Astrocyte of the hippocampus (primary cell): ENCODE measurements at places on chromosomes 13 and 19.

DNA sequence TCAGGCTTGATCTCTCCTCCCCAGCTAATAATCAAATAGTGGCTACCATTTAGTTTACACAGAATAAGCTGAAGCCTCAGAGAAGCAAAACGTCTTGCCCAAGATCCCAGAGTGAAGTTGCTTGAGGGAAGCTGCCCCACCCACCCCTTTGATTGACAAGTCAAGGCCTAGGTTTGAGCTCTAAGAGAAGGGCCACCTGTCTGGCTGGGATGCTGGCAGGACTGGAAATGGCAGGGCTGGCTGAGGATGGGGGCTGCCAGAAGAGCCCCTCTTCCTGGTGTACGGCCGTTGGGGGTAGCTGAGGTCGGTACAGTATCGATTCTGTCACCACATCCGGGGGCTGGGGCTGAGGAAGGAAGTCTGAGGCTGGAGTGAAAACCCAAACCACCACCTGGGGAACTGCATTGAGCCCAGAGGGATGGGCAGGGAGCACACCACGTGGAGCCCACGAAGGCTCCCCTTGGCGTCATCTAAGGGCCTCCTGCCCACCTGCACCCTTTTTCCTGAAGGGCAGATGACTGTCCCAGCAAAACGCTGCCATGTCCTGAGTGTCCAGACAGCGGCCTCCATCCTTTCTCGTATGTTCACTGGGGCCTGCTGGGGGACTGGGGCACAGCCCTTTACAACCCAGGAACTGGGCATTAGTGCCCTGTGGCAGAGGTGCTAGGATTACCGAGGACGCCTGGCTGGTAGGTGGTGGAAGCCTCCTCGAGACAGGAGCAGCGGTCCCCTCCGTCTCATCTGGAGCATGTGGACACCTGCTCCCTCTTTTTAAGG, 1.4 kb upstream of the PRKD2 start:
- DNase-seq = no peak

GRCh38 chr13:46207828-46208227, 3.9 kb upstream of the LRRC63 start:
- DNase-seq = no peak

DNA sequence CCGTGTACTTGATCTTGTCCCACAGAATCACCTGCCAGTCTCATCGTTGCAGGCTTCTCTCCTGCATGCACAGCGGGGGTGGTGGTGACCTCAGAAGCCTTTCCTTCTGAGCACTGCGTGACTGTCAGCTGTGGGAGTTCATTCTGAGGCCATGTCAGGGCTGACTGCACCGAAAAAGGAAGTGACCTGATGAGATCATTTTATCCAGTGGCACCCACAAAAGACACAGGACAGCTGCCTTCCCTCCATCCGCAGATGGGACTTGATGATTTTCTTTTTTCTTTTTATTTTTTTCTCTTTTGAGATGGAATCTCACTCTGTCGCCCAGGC, 89.7 kb downstream of the RAB20 start:
- DNase-seq = no peak

DNA sequence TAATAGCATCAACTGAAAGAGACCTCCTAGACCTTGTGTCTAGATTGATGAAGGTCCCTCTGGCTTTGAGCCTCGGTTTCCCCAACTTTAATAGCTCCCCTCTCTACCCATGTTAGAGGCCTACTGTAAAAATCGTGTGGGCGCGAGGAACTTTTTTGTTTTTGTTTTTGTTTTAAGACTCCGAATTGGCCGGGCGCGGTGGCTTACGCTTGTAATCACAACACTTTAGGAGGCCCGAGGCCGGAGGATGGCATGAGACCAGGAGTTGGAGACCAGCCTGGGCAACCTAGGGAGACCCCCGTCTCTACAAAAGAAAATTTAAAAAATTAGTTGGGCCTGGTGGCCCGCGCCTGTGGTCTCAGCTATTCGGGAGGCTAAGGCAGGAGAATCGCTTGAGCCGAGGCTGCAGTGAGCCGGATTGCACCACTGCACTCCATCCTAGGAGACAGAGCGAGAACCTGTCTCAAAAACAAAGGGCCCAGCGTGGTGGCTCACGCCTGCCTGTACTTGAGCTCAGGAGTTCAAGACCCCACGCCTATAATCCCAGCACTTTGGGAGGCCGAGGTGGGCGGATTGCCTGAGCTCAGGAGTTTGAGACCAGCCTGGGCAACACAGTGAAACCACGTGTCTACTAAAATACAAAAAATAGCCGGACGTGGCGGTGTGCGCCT, 858 bp upstream of the PPP6R1 start:
- DNase-seq = no peak

GRCh38 chr13:23399347-23399746, 34.2 kb downstream of the SACS start:
- DNase-seq = no peak

DNA sequence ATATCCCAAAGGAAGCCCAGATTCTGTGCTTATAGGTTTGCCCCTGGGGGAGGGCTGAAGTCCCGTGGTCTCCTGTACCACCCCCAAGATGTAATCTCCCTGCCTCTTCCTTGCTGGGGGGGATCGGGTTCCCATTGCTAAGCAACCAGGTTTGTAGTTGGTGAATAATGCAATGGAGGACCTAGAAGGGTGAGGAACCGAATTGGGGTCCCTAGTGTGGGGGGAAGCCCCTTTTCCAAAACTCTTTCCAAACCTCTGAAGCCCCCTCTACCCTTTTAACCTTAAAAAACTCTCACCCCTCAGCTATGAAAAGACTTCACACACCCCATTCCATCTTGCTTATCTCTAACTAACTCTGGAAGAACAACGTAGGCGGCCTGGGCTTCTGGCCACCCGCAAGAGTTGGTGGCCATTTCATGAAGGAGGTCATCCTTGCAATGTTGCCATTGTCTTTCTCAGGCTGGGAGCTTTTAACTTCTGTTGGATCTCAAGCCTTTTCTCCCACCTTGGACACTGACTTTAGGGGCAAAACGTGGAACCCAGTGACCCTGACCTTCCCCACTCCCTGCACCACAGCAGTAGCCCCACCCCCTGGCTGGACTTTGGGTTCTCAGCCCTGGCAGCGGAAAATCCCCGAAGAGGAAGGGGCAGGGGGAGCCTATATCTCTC, 661 bp downstream of the PALM3 start:
- no peak for DNase-seq

DNA sequence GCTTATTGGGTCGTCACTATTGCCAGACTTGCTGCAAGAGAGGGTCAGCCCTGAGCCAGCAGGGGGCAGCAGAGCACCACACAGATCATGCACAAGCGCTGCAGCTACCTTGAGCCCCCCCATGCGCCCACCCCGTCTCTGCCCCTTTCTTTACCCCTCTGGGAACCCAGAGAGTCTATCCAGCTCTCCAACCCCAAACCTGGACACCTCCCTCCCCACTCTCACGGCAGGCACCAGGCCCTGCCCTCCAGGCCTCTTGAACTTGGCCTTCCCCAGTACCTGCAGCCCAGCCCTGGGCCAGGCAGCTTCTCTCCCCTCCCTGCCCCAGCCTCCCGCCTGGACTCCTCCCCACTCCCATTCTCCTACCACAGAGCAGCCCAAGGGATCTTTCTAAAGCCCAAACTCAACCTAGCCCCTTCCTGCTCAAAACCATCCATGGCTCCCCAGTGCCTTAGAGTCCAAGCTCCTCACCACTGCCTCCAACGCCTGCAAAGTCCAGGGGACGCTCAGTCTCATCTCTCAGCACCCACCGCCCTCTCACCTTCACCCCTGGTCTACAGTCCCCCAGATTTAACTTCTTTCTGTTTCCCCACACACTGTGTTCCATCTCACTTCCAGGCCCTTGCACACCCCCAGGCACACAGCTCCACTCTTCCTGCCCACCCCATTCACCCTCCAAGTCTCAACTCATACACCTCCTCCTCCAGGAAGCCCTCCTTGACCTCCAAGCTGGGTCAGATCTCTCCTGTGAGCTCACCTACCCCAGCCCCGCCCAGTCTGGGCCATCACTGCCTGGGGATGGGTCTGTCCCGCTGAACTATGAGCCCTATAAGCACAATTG, 9.4 kb upstream of the CEACAM16 start:
- DNase-seq = peak; percentile 84

GRCh38 chr13:59863621-59864020, 300.1 kb downstream of the DIAPH3 start:
- no peak for DNase-seq

GRCh38 chr13:91245288-91245687, 102.2 kb upstream of the MIR17HG start:
- no peak for DNase-seq

DNA sequence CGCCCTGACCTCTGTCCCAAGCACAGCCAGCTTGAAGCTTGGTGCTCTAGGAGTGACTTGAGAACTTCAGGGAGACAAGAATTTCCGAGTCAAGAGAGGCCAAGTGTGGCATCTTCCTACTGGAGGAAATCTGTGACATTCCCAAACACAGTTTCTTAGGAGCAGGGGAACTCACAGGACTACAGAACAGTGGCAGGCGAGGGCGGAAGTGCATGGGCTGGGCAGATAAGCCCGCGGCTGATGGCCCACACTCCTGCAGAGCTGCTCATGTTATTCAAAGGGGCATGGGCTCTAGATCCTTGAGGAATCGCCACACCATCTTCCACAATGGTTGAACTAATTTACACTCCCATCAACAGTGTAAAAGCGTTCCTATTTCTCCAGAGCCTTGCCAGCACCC, 168.8 kb downstream of the KATNAL1 start:
- DNase-seq = no peak

DNA sequence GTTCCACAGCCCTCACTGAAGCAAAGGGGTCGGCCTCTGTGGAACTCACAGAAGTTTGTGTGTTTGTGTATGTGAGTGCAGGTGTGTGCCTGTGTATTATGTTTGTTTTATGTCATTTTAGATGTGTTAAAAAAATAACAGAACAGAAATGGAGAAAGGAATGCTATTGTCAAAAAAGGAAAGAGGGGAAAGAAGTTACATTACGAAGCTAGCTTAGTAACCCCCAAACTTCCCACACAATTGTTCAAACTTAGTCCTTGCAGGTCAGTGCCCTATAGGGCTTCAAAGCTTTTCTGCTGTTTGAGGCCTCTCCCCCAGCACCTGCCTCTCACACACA, 1505.6 kb upstream of the SLC10A2 start:
- no peak for DNase-seq

GRCh38 chr13:77752512-77753069, 55.1 kb downstream of the SLAIN1 start:
- DNase-seq = no peak

DNA sequence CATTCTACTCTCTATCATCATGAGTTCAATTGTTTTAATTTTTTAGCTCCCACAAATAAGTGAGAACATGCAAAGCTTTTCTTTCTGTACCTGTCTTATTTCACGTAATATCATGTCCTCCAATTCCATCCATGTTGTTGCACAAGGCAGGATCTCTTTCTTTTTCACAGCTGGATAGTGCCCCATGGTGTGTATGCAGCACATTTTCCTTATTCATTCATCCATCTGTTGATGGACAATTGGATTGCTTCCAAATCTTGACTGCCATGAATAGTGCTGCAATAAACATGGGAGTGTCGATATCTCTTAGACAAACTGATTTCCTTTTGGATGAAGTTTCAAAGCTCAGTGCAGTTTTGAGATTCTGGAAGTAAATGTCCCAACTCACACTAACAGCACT, 326.9 kb downstream of the FGF9 start:
- DNase-seq = no peak

- no peak for DNase-seq
These were observed 230.8 kb downstream of the TBC1D4 start for GRCh38 chr13:75251188-75251587.

GRCh38 chr19:46975925-46976782, 43.5 kb upstream of the NPAS1 start:
- peak; percentile 98 for DNase-seq

GRCh38 chr13:94033830-94034642, 445.4 kb downstream of the DCT start:
- DNase-seq = no peak

DNA sequence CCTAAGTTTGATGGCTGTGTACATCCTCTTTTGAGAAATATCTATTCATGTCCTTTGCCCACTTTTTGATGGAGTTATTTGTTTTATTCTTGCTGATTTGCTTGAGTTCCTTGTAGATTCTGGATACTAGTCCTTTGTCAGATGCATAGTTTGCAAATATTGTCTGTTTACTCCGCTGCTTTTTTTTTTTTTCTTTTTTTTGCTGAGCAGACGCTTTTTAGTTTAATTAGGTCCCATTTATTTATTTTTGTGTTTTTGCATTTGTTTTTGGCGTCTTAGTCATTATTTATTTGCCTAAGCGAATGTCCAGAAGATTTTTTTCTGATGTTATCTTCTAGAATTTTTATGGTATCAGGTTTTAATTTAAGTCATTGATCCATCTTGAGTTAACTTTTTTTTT, 114.9 kb downstream of the GPC6 start:
- DNase-seq = no peak

DNA sequence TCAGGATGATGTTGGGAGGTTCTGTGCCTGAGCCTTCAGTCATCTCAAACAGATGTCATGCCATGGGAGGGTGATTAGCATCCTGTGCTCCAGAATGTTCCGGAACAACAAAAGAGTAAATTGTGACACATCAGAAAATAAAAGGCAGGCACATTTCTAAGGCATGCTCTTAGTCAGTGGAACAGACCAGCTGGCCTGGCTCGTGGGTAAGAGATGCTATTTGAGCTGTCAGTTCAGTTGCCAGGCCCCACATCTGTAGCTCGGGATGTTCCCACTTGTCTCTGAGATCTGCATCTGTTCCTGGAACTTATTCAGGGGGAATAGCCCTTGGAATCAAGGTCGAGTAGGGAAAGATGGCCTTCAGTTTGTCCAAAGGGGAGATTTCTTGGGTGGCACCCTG, 26.0 kb downstream of the OLFM4 start:
- DNase-seq = no peak

GRCh38 chr19:50051964-50052363, 26.2 kb downstream of the ZNF473 start:
- DNase-seq = no peak

GRCh38 chr19:11382898-11383705, 1.0 kb downstream of the EPOR start:
- peak; percentile 28 for DNase-seq

GRCh38 chr19:45059258-45059965, 16.9 kb downstream of the ZNF296 start:
- peak; percentile 87 for DNase-seq

DNA sequence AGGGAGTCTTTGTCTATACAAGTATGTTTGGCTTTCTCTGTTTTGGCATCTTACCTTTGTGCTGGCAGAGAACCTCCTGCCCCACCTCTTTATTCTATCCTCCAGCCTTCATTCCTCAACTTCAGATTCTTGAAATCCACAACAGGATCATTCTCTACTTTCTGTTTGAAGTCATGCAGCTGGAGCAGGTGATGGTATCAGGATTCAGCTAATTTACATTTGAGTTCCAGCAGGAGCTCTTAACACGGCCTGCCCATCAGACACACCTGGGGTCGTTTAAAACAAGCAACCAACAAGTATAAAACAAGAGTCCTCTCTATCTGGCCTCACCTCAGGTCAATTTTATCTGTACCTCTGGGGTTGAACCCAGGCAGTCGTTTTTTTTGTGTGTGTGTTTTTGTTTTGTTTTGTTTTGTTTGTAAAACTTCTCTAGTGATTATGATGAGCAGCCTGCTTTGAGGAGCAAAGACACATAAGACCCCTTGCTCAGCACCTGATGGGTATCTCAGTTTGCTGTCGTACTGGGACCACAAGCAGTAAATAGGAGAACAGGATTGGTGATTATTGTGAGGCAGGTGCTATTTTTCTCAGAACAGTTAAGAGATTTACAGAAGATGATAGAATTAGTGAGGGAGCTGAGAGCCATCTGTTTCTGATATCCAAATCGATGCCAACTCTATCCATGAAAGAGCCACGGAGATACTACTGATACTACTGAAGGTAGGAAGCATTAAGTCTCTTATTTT, 78.4 kb downstream of the GPC6 start:
- no peak for DNase-seq

- no peak for DNase-seq
These were observed 8.5 kb upstream of the ZNF83 start for GRCh38 chr19:52646571-52647217.
